ENCODE measurements at places on chromosomes 2 and 18. TPM values are rescaled to one million over a fixed set of nuclear protein-coding genes. Genes with fewer than 3 reads are reported as not detected.

WDR54 gene
- total RNA-seq = 13.1 TPM

- no peak for DNase-seq
- no peaks in the 10 kb centered on the region for H3K4me1 ChIP-seq
- no peaks in the 10 kb centered on the region for H3K36me3 ChIP-seq
Observed at GRCh38 chr18:62838475-62839098, 123.2 kb downstream of the PHLPP1 start.

GRCh38 chr18:79690586-79691482 is 11.2 kb downstream of the CTDP1 start:
- peaks cover under 1% of the 10 kb centered on the region for H3K36me3 ChIP-seq
- no peak overlapping the region for H3K4me3 ChIP-seq
- H3K4me1 ChIP-seq = no peaks in the 10 kb centered on the region
- no peak for DNase-seq

- H3K36me3 ChIP-seq = no peaks in the 10 kb centered on the region
- peak overlapping the region; percentile 53 for H3K4me3 ChIP-seq
- peaks cover 63% of the 10 kb centered on the region for H3K27me3 ChIP-seq
- no peak overlapping the region for H3K27ac ChIP-seq
- no peak for DNase-seq
Observed at GRCh38 chr2:216370961-216371712, 1.1 kb downstream of the MARCHF4 start.

DNA sequence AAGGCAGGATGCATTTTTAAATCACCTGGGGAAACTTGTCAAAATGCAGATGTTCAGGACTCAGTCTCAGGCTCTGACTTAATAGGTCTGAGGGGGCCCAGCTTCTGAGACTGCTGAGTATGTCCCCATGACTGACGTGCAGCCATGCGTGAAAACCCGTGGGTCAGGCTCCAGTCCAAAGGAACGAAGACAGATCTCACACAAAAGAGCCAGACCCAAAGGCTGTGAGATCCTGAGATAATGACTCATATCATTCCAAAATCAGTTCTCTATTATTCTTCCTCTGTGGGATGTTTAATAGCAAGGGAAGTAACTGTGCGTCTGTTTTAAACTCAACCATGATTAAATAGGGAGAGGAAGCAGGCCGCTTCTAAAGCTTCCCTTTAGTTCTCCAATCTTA is 107.4 kb upstream of the ACAA2 start:
- H3K27ac ChIP-seq = no peak overlapping the region
- no peaks in the 10 kb centered on the region for H3K36me3 ChIP-seq
- H3K4me1 ChIP-seq = no peaks in the 10 kb centered on the region

NEU2 gene
- total RNA-seq = not detected

GBX2 gene
- total RNA-seq = not detected

- H3K36me3 ChIP-seq = no peaks in the 10 kb centered on the region
- no peak overlapping the region for H3K4me3 ChIP-seq
Observed at GRCh38 chr2:35391736-35392442, 963.7 kb upstream of the CRIM1 start.

NXPH2 gene
- total RNA-seq = not detected

- H3K36me3 ChIP-seq = no peaks in the 10 kb centered on the region
- no peak overlapping the region for H3K4me3 ChIP-seq
- no peak for DNase-seq
- no peaks in the 10 kb centered on the region for H3K27me3 ChIP-seq
- no peak overlapping the region for H3K27ac ChIP-seq
- no peaks in the 10 kb centered on the region for H3K4me1 ChIP-seq
Observed at GRCh38 chr2:11288431-11288830, 56.0 kb downstream of the ROCK2 start.

REG3G gene
- not detected for total RNA-seq

- no peaks in the 10 kb centered on the region for H3K36me3 ChIP-seq
- peak overlapping the region; percentile 83 for H3K4me3 ChIP-seq
Observed at GRCh38 chr2:168246483-168247340, 683 bp downstream of the STK39 start.

TRAK2 gene
- 62.2 TPM for total RNA-seq

TTC27 gene
- total RNA-seq = 16.5 TPM

GRCh38 chr2:186590350-186590758 is 498 bp downstream of the ITGAV start:
- peak overlapping the region; percentile 84 for H3K4me3 ChIP-seq
- H3K36me3 ChIP-seq = no peaks in the 10 kb centered on the region
- no peaks in the 10 kb centered on the region for H3K27me3 ChIP-seq
- no peaks in the 10 kb centered on the region for H3K4me1 ChIP-seq
- no peak for DNase-seq
- H3K27ac ChIP-seq = peak overlapping the region; percentile 98

DNA sequence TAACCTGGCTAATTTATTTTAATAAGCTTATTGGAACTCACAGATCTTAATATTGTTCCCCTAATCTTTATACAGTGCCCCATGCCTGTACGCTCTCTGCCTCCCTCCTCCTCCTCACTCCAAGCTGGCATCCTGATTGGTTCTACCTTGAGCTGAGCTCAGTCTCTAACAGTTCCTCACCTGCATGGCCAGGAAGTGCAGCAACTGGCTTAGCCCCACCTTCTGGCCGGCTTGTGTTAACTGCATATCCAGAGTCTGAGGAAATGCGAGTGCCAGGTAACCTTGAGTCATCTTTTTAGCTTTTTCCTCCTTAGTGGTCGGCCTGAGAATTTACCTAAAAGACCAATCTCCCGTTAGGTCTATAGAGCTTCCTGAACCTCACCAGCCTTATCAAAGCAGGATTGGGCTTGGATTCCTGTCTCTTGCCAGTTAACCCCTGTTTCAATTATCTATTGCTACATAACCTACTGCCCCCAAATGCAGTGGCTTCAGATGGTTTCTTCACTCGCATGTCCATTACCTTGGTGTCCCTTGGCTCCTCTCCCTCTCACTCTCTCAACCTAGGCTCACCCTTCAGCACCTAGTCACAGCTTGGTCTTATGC is 89.5 kb upstream of the STK39 start:
- no peaks in the 10 kb centered on the region for H3K4me1 ChIP-seq
- H3K36me3 ChIP-seq = no peaks in the 10 kb centered on the region
- H3K4me3 ChIP-seq = no peak overlapping the region
- no peak overlapping the region for H3K27ac ChIP-seq
- no peaks in the 10 kb centered on the region for H3K27me3 ChIP-seq

GRCh38 chr2:241378816-241379215 is 22.7 kb downstream of the FARP2 start:
- no peak overlapping the region for H3K4me3 ChIP-seq
- H3K27ac ChIP-seq = peak overlapping the region; percentile 63
- no peak for DNase-seq
- H3K36me3 ChIP-seq = no peaks in the 10 kb centered on the region

DYTN gene
- not detected for total RNA-seq

GRCh38 chr2:232328032-232328422 is 50.5 kb upstream of the ALPP start:
- no peak for DNase-seq
- H3K27ac ChIP-seq = no peak overlapping the region
- no peaks in the 10 kb centered on the region for H3K4me1 ChIP-seq
- H3K36me3 ChIP-seq = no peaks in the 10 kb centered on the region

GRCh38 chr2:28649481-28650265 is 102.0 kb upstream of the PPP1CB start:
- H3K27ac ChIP-seq = no peak overlapping the region
- H3K4me1 ChIP-seq = peaks cover 3% of the 10 kb centered on the region
- H3K4me3 ChIP-seq = no peak overlapping the region
- H3K27me3 ChIP-seq = no peaks in the 10 kb centered on the region

FRZB gene
- total RNA-seq = 12.0 TPM

DNA sequence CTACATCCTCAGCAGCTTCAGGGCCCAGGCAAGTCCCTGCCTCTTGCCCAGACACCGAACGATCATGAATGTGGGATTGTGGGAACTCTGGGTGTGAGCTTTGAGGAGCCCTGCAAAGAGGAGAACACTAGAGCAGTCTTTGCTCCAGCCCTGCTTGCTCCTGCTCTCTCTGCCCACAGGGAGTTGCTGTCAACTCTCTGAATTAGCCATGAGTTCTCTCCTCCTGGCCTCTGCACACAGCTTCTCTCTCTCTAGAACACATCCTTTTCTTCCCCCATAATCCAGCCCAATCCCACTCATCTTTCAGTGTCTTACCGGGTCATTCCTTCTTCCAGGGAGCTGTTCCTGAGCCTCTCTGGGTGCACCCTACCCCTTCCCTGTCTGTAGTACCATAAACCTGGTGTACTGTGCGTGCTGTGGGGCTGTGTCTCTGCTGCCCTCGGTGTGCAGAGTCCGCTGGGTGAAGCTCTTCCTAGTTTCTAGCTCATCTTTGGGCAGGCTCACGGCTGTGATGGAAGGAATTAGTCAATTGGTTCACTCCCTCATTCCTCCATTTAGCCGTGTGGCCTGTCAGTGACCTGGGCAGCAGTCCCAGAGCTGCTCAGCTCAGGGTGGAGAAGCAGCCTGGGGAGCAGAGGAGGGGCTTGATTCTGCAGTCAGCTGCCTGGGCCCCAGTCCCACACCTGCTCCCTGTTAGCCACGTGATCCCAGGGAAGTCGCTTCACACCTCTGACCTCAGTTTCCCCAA is 132.9 kb upstream of the HDAC4 start:
- H3K36me3 ChIP-seq = no peaks in the 10 kb centered on the region
- H3K4me3 ChIP-seq = no peak overlapping the region
- no peak for DNase-seq
- H3K4me1 ChIP-seq = no peaks in the 10 kb centered on the region
- no peaks in the 10 kb centered on the region for H3K27me3 ChIP-seq

DNA sequence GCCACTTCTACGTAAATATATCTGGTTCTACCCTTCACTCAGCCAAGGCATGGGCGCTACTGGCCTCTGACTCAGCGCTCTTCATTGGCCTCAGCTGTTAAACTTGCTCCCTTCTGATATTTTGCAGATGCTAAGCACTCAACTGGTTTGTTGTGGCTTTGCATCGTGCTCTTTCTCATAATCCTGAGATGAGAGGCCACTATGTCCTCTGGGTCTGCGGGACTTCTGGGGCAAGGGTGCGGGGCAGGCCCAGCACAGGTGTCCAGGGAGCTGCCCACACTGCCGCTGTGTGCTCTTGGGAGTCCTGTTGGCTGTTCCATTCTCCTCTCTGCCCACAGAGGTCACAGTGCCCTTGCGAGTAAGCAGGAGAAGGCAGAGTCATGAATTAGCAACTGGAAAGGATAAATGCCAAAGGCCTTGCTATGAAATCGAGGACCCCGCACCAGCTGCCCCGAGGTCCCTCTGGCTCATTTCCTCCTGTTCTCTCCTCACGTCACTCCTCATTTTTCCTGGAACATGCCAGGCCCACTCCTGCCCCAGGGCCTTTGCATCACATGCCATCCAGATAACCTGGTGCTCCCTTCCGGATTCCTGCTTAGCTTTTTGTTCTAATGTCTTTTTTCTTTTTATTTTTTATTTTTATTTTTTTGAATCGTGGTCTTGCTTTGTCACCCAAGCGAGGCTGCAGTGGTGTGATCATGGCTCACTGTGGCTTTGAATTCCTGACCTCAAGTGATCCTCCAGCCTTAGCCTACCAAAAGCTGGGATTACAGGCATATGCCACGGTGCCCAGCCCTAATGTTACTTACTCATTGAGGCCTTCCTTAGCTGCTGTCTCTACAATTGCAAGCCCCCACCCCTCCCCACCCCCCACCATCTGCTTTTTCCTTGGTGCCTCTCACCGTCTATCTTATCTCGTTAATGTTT is 34.9 kb upstream of the MAT2A start:
- no peak overlapping the region for H3K4me3 ChIP-seq
- no peaks in the 10 kb centered on the region for H3K27me3 ChIP-seq
- H3K4me1 ChIP-seq = no peaks in the 10 kb centered on the region

GRCh38 chr2:164009756-164010337 is 274.0 kb upstream of the FIGN start:
- no peaks in the 10 kb centered on the region for H3K4me1 ChIP-seq
- no peaks in the 10 kb centered on the region for H3K36me3 ChIP-seq
- no peaks in the 10 kb centered on the region for H3K27me3 ChIP-seq
- no peak overlapping the region for H3K27ac ChIP-seq
- DNase-seq = no peak

ENOSF1 gene
- 49.4 TPM for total RNA-seq

COL3A1 gene
- total RNA-seq = 303 TPM

DNA sequence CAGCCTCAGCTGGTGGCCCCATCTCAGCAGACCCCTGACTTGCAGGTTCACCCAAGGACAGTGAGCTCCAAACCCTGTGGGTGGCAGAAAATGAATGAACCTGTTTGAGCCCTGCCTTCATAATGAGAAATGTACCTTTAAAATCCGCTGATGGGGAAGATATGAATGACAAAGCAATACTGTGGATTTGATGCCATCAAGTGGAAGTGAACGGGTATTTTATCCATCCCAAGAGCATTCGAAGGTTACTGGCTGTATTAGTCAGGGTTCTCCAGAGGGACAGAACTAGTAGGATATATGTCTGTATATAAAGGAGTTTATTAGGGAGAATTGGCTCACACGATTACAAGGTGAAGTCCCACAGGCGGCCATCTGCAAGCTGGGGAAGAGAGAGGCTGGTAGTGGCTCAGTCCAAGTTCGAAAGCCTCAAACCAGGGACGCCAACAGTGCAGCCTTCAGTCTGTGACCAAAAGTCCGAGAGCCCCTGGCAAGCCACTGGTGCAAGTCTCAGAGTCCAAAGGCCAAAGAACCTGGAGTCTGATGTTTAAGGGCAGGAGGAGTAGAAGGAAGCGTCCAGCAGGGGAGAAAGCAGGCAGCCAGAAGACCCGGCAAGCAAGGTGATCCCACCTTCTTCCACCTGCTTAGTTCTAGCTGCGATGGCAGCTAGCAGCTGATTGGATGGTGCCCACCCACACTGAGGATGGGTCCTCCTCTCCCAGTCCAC is 32.1 kb downstream of the TOGARAM2 start:
- no peak overlapping the region for H3K4me3 ChIP-seq
- no peak overlapping the region for H3K27ac ChIP-seq
- H3K36me3 ChIP-seq = no peaks in the 10 kb centered on the region
- H3K4me1 ChIP-seq = no peaks in the 10 kb centered on the region
- DNase-seq = no peak

DNA sequence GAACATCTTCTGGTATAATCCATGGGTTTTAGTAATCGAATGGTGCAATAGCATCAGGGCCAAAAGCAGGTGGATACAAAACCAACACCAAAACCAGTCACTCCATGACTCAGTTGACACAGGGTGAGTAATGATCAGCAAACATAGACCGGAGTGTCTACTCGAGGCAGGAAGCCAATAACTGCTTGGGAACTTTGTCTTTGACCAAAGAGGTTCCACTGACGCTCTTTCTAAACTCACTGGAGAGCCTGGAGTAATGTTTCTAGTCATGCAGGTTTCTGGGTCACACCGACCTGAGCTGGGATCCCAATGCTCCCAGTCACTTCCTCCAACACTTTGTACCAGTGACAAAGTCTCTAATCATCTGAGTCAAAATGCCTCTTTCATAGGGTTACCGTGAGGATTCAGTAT is 30.9 kb downstream of the MREG start:
- peak overlapping the region; percentile 88 for H3K27ac ChIP-seq
- no peaks in the 10 kb centered on the region for H3K36me3 ChIP-seq
- peak; percentile 82 for DNase-seq
- H3K4me1 ChIP-seq = no peaks in the 10 kb centered on the region

- peak; percentile 36 for DNase-seq
- no peaks in the 10 kb centered on the region for H3K4me1 ChIP-seq
- H3K36me3 ChIP-seq = no peaks in the 10 kb centered on the region
- peak overlapping the region; percentile 97 for H3K27ac ChIP-seq
Observed at GRCh38 chr2:151289972-151290866, 751 bp upstream of the NMI start.

GRCh38 chr2:46547223-46548102 is 68.1 kb downstream of the TMEM247 start:
- H3K27ac ChIP-seq = no peak overlapping the region
- no peak overlapping the region for H3K4me3 ChIP-seq

All from breast epithelium (tissue), 4 donors.